ENCODE measurements at places on chromosomes 1 and 21. TPM values are rescaled to one million over a fixed set of nuclear protein-coding genes. Genes with fewer than 3 reads are reported as not detected.

Gene SLC9C2
- total RNA-seq = not detected

DNA sequence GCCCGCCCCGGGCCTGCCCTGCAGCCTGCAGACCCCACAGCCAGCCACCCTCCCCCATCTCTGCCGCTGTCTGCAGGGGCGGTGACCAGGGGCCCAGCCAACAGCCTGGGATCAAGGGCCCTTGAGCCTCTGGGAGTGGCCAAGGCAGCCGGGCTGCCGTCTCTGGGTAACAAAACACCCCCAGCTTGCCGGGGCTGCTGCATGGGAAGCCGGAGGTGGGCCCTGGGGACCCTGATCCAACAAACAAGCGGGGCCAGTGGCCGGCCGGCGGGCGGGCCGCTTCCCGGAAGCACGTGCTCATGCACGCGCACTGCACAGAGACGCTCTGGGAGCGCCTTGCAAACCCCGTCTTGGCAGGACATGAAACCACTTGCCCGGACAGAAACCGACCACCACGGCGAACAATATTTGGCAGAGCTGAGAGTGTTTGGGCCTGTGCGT, 13.2 kb downstream of the MEGF6 start:
- H3K4me1 ChIP-seq = no peaks in the 10 kb centered on the region
- H3K4me3 ChIP-seq = no peak overlapping the region
- no peak overlapping the region for H3K27ac ChIP-seq
- H3K36me3 ChIP-seq = no peaks in the 10 kb centered on the region
- no peaks in the 10 kb centered on the region for H3K27me3 ChIP-seq

GRCh38 chr1:173101589-173101988, 50.8 kb upstream of the TNFSF18 start:
- no peak for DNase-seq
- no peaks in the 10 kb centered on the region for H3K36me3 ChIP-seq
- H3K27me3 ChIP-seq = no peaks in the 10 kb centered on the region
- no peak overlapping the region for H3K27ac ChIP-seq

Gene ALG6
- total RNA-seq = 12.4 TPM

Gene PLA2G2D
- total RNA-seq = 0.25 TPM

DNA sequence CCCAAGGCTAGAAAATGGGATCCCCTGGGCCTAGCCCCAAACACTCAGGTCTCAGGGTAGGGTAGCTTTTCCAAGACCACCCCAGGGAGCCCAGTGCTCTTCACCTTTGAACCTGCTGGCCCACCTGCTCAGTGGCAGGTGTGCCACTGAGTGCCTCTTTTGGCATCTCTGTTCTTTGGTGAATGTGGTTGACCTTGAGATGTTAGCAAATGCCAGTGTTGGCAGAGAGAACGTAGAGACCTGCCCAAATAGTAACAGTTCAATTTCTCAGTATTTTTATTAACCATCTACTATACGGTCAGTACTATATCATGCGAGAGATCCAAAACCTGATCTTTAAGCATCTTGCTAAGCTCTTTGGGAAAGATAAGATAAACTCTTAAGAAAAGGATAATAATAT, 128.2 kb downstream of the PEX14 start:
- no peak overlapping the region for H3K4me3 ChIP-seq
- no peak overlapping the region for H3K27ac ChIP-seq
- no peaks in the 10 kb centered on the region for H3K4me1 ChIP-seq
- no peaks in the 10 kb centered on the region for H3K36me3 ChIP-seq

DNA sequence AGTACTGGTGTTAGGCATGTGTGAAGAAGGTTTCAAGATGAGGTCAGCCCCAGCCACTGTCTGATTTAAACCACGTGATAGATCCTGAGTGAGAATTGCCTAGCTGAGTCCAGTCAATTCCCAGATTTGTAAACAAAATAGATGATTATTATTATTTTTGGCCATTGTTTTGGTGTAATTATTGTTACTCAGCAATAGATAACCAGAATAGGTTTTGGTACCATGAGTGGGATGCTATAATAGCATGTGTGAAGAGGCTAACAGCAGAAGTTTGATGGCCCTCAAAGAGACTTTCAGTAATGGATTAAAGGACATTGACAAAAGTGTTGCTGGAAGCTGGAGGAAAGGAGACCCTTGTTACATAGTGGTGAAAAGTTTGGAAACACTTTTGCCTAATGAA, 214.8 kb downstream of the BACH1 start:
- no peaks in the 10 kb centered on the region for H3K4me1 ChIP-seq
- H3K36me3 ChIP-seq = no peaks in the 10 kb centered on the region
- no peak for DNase-seq
- H3K27me3 ChIP-seq = no peaks in the 10 kb centered on the region

Gene COL16A1
- total RNA-seq = 15.4 TPM

DNA sequence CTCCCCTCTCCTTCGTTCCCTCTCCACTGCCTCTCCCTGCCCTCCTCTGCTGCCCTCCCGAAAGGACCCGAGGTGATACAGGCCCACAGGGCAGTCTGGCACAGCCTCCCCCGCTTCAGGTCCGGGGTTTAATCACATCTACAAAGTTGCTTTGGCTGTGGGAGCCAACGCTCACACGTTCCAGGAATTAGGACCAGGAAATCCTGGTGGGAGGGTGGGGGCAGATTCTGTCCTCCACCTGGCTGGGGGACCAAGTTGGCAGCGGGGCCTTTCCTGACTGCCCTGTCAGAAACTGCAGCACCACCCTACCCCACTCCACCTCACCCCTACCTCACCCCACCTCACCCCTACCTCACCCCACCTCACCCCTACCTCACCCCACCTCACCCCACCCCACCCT, 95.1 kb downstream of the WDR4 start:
- peak; percentile 35 for DNase-seq
- H3K4me1 ChIP-seq = no peaks in the 10 kb centered on the region
- peak overlapping the region; percentile 27 for H3K27ac ChIP-seq

Gene PARP1
- total RNA-seq = 96.3 TPM

GRCh38 chr21:39648879-39649278, 36.1 kb downstream of the B3GALT5 start:
- H3K27ac ChIP-seq = no peak overlapping the region

DNA sequence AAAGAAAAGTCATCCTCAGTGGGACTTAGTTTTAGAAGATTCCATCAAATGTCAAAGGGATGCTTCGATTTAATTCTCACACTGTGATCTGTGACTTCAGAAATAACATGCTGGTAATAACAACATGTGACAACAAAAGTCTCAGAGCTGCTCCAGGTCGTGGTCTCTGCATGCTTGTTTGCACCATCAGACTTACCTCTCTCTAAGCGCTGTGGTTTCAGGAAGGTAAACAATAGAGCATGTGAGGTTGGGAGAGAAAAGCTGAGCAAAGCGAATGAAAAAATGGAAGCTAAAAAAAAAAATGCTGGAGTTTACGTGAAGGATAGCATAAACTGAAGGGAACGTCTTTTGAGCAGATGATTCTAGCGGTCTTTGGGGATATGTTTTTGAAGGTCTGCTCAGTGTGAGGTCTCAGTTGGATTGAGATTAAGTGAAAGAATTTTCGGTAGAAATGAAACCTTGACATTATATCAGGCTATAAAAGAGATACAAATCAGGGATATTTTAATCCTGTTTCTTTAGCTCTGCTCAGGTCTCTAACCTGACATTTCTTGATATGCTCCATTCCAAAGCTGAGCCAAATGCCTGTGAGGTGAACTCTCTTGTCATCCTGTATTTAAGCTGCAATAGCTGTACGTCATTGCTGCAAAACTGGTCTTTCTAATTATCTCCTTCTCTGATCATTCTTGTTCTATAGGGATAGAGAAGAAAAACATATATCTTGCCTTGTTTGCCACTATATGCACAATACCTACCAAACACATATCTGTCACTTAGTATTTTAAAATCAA, 86.5 kb downstream of the C1orf21 start:
- no peak overlapping the region for H3K4me3 ChIP-seq
- H3K4me1 ChIP-seq = no peaks in the 10 kb centered on the region
- H3K27ac ChIP-seq = no peak overlapping the region
- no peaks in the 10 kb centered on the region for H3K27me3 ChIP-seq
- no peaks in the 10 kb centered on the region for H3K36me3 ChIP-seq

GRCh38 chr1:160284782-160285344, at the start of gene PEX19:
TSS of gene PEX19 (minus strand) at chr1:160285133. CDS start at chr1:160285124, 9 bp downstream.
- DNase-seq = peak; percentile 96
- H3K4me3 ChIP-seq = peak within 1 kb of the TSS; percentile 93
- H3K27me3 ChIP-seq = no peaks in the 10 kb centered on the region
- H3K27ac ChIP-seq = peak within 1 kb of the TSS; percentile 64

GRCh38 chr1:158809862-158810261, 21.3 kb upstream of the MNDA start:
- H3K36me3 ChIP-seq = no peaks in the 10 kb centered on the region
- H3K4me3 ChIP-seq = no peak overlapping the region
- no peaks in the 10 kb centered on the region for H3K27me3 ChIP-seq
- H3K27ac ChIP-seq = no peak overlapping the region
- no peaks in the 10 kb centered on the region for H3K4me1 ChIP-seq
- DNase-seq = no peak

DNA sequence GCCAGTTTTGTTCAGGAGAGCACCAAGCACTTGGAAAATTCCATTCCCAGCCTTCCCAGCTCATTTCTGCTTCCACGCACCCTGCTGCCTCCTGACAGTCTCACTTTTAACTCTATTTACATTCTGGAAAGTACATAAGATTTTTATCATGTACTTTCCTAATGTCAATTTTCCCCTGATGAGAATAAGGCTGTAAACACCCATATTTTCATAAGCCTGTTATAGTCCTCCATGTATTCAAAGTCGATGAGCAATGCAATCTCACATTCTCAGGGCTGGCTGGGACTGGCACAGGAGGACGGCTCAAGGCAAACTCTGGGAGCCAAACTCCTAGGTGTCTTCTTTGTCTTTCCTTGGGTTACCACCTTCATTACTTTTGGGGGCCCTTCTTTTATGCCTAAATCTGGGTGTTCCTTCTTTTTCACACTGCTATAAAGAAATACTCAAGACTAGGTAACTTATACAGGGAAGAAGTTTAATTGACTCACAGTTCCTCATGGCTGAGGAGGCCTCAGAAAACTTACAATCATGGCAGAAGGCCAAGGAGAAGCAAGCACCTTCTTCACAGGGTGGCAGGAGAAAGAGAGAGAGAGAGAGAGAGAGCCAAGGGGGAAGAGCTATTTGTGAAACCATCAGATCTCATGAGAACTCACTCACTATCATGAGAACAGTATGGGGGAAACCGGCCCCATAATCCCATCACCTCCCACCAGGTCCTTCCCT, 94.6 kb downstream of the IGSF21 start:
- no peak overlapping the region for H3K4me3 ChIP-seq
- no peak overlapping the region for H3K27ac ChIP-seq
- no peaks in the 10 kb centered on the region for H3K27me3 ChIP-seq
- DNase-seq = no peak
- no peaks in the 10 kb centered on the region for H3K36me3 ChIP-seq
- no peaks in the 10 kb centered on the region for H3K4me1 ChIP-seq

- no peaks in the 10 kb centered on the region for H3K36me3 ChIP-seq
- H3K27me3 ChIP-seq = no peaks in the 10 kb centered on the region
- H3K27ac ChIP-seq = no peak overlapping the region
- DNase-seq = no peak
Observed at GRCh38 chr1:245952383-245953026, 554.6 kb downstream of the SMYD3 start.

DNA sequence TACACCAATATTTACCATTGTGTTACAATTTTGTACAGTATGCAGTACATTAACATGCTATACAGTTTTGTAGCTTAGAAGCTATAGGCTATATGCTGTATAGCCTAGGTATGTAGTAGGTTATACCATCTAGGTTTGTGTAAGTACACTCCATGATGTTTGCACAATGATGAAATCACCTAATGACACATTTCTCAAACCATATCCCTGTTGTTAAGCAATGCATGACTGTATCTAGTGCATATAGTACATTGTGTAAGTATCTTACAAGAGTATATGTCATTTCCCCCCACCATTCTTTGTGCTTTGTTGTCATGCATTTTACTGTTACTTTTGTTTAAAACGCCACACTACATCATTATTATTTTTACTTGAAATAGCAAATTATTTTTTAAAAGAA, 65.7 kb upstream of the RNF11 start:
- no peak for DNase-seq
- no peaks in the 10 kb centered on the region for H3K4me1 ChIP-seq
- H3K27me3 ChIP-seq = no peaks in the 10 kb centered on the region
- H3K36me3 ChIP-seq = no peaks in the 10 kb centered on the region
- no peak overlapping the region for H3K27ac ChIP-seq

Gene ZBTB40
- 16.2 TPM for total RNA-seq

GRCh38 chr1:101379950-101380349, 143.1 kb downstream of the S1PR1 start:
- DNase-seq = no peak
- no peak overlapping the region for H3K4me3 ChIP-seq
- no peak overlapping the region for H3K27ac ChIP-seq
- no peaks in the 10 kb centered on the region for H3K27me3 ChIP-seq

- H3K4me1 ChIP-seq = no peaks in the 10 kb centered on the region
- H3K27ac ChIP-seq = peak overlapping the region; percentile 57
- H3K27me3 ChIP-seq = no peaks in the 10 kb centered on the region
- H3K4me3 ChIP-seq = no peak overlapping the region
- no peaks in the 10 kb centered on the region for H3K36me3 ChIP-seq
Observed at GRCh38 chr1:168845140-168845539, 116.1 kb upstream of the DPT start.

- no peaks in the 10 kb centered on the region for H3K4me1 ChIP-seq
- no peak overlapping the region for H3K4me3 ChIP-seq
- H3K36me3 ChIP-seq = peaks cover 2% of the 10 kb centered on the region
- no peak overlapping the region for H3K27ac ChIP-seq
- no peaks in the 10 kb centered on the region for H3K27me3 ChIP-seq
Observed at GRCh38 chr21:32328595-32328994, 29.9 kb downstream of the MRAP start.

Gene CELA3A
- total RNA-seq = 0.56 TPM

DNA sequence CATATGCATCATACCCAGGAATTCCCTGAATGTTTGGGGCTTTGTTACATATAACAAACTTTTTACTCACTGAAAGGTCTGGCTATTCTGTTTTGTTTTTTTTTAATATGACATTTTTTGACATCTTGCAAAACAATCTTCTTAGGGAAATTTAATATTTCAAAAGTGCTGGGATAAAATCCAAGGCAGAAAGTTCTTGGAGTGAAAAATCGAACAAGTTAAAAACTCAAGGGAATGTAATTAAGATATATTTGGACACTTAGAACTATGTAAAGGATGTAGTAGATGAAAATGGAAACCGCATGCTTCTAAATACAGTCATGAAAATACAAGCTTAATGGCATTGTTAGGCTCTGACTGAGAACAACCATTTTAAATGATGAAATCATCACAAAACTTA, 8.6 kb downstream of the CHODL start:
- no peak for DNase-seq
- H3K36me3 ChIP-seq = no peaks in the 10 kb centered on the region
- H3K27me3 ChIP-seq = no peaks in the 10 kb centered on the region
- no peaks in the 10 kb centered on the region for H3K4me1 ChIP-seq
- H3K27ac ChIP-seq = no peak overlapping the region

DNA sequence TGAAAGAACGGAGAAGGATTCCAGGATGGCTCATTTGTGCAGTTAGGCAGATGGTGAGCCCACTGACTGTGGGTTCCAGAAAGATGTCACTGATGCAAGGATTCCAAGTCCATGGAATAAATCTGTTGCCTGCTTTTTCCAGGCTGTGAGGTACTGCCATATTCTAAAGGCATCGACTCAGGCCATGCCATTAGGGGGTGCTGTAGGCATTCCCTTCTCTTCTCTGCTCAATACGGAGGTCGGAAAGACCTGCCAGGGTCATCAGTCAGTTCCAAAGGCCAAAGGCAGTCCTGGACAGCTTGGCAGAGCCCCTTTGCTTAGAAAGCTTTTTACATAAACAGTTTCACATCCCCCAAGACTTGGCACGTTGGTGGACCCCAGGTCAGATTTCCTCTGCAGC, 31.7 kb upstream of the TMEM125 start:
- DNase-seq = peak; percentile 82
- no peaks in the 10 kb centered on the region for H3K36me3 ChIP-seq
- H3K27ac ChIP-seq = no peak overlapping the region
